Right kidney (tissue), 9 donors: ENCODE measurements at places on chromosomes 5 and 9.

DNA sequence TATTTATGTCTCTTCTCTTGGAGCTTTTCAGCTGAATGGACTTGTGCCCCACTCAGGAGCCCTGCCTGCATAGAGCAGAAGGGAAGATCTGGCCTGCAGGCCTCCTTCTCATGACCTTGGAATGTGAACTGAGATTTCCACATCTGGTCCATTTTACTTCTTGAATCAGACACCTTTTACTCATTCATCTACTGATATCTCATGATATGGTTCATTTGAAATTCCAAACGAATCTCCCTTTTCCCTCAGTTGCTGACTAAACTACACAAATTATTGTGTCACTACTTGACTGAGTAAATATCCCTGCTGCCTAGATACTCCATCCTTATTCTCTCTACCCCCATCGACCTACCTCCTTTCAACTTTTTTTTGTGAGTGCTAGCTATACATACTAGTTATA lies 138.7 kb downstream of the PLCXD3 start:
- no peak for DNase-seq

DNA sequence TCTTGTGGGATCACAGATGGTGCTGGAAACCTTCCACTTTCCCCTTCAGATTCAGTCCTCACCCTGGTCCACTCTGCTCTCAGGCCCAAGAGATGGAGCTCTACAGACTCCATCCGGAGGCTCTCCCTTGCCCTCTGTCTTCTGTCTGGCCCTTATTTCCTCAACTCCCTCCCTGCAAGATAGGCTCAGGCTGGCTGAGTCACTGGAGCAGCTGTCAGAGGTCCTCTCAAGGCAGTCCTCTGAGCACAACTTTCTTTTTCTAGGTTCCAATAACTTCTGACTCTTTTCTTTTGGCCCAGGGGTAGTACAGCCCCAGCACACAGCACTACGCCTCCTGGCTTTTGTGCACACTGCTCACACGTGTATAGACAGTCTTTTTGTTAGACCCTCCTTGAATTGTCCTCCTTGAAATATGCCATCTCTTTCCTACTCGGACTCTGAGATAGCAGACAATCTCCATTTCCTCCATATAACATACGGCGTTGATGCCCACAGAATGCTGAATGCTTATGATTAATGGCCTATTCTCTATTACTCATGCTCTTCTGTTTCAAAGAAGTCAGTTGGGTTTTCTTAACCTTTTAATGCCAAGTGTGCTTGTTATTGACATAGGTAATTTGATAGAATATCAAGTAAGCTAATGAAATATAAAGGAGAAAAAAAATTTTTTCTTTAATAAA lies 193.1 kb downstream of the SLC12A2 start:
- no peak for DNase-seq

DNA sequence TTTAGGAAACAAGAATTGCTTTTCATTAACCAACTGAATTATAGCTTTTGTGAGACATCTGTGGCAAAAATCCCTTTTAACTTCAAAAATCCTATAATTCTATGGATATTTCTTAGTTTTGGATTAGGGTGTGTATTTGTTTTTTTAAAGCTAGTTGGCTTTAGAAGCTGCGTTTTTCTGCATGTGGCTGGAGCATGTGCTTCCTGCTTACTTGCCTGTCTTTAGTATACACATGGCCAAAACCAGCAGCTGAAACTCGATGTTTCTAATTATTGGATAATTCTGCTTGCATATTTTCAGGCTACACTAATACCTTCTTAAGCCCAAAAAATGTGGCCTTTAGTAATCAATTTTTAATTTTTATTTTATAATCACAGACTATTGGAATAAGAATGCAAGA lies 8.9 kb downstream of the RECK start:
- DNase-seq: no peak

DNA sequence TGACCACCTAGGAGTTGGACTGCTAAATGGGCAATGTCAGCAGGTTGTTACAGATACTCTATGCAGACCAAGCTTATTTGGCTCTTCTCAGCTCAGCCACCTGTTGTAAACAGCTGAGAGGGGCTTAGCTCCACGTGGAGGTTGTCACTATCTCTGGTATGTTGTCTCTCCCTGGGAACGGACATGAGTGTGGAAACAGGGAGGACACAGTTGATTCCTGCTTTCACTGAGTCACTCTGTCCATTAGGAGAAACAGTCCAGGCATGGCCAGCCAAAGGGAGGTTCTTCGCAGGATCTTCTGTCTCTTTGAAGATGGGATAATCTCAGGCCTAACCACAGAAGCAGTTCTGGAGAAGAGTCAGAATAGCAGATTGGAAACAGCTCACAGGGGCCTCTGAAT lies 121.2 kb downstream of the PALM2AKAP2 start:
- DNase-seq: no peak

DNA sequence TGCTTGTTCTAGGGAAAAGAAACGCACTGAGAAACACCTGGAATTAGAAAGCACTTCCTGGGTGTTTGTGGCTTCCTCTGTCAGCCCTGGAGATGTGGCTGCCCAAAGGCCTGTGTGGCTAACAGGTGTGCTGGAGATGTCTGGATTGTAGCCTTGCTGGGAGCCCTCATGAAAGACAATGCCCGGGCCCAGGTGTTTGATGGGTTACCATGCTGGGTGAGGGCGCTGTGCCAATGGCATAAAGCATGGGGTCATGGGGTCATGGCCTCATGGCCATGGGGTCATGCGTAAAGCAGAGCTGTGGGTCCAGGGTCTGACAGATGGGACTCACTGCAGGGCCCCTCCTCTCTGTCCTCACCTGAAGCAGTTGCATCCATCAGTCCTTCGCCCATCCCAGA lies 21.6 kb downstream of the ANKRD33B start:
- no peak for DNase-seq

DNA sequence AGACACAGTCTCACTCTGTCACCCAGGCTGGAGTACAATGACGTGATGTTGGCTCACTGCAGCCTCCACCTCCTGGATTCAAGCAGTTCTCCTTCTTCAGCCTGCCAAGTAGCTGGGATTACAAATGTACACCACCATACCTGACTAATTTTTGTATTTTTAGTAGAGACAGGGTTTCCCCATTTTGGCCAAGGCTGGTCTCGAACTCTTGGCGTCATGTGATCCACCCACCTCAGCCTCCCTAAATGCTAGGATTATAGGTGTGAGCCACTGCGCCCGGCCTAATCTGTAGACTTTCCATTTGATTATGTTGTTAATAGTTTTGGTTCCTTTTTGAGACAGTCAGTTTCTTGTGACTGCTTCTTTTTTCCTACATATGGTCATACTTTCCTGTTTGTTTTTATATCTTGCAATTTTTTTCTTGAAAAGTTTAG lies 31.0 kb downstream of the MTREX start:
- no peak for DNase-seq

DNA sequence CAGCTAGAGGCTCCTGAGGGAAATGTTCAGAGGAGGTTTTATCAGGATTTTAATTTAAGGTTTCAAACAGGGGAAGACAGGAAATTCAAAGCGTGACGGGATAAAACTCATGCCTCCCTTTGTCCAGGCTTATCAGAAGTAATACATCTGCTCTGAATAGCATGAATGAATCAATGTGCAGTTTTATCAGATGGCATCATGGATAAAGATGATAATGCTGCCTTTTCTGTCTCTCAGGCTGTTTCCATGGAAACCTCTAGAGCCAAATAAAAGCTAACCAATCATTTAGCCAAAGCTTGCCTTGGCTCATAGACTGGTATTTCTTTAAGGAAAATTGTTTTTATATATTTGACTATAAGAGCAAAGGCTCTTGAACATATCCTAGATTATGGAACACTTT lies 16.4 kb downstream of the MFAP3 start:
- DNase-seq: no peak

DNA sequence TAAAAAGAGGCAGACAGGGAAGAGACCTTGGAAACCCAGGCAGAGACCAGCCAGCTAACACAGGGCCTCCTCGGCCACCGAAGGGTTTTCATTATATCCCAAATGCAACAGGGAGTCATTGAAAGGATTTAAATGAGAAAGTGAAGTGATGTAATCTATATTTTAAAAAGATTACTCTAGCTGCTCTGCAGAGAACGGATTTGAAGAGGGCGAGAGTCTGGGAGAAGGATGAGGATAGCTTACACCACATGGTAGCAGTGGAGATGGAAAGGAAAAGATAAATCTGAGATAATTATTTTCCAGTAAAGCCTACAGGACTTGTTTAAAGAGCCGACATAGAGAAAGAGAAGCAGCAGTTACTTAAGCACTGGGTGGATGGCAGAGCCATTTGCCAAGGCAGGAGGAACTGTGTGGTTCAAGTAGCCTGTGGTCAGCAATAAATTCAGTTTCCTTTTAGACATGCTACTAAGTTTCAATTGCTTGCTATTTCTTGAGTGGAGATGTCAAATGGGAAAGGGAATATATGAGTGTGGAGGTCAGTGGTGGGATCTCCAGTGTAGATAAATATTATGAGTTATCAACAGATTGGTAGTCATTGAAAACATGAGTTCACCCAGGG lies 9.3 kb downstream of the FBN2 start:
- no peak for DNase-seq

DNA sequence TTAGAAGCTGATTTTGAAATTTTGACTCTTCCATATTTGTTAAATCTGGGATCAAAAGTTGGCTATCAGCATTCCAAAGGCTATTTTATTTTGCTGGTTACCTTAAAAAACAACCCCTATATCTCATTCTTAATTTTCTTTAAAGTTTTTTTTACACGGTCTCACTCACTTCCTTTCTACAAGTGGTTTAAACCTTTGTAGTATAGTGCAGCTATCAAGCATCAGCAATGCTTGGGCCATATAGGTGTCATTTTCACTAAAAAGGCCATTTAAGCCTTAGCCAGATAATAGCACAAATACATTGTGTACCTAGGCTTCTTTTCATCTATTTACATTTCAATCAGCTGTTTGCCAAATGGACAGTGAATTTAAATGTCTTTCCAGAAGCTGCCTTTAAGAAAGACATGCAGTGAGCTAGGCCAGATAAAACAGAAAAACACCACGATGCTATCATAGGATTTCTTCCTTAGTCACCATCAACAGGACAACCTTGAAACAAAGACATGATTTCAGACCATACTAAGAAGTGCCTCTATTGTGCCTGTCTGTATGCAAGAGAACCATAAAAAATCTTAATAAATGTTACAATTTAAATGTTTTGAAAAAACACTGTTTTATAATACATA lies 104.2 kb downstream of the RAPGEF6 start:
- DNase-seq: no peak

GRCh38 chr5:79297661-79298060 lies 61.7 kb downstream of the JMY start:
- DNase-seq: no peak

DNA sequence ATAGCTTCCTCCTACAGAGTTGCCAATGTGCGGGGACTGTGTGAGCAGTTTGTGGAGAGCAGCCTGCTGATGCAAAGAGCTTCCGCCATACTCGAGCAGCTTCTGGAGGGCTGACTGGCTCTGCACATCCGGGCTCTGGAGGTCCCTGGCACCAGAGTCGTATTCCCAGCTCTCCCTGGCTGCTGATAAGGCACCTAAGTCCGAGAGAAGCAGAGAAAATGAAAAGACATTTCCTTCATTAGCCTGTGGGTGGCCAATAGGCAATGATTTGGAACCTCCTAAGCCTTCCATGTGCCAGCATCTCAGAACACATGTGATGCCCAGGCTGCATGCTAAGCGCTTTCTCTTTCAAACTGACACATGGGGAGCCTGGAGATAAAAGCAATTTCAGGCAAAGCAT lies 94.3 kb downstream of the TSSK1B start:
- DNase-seq: no peak

DNA sequence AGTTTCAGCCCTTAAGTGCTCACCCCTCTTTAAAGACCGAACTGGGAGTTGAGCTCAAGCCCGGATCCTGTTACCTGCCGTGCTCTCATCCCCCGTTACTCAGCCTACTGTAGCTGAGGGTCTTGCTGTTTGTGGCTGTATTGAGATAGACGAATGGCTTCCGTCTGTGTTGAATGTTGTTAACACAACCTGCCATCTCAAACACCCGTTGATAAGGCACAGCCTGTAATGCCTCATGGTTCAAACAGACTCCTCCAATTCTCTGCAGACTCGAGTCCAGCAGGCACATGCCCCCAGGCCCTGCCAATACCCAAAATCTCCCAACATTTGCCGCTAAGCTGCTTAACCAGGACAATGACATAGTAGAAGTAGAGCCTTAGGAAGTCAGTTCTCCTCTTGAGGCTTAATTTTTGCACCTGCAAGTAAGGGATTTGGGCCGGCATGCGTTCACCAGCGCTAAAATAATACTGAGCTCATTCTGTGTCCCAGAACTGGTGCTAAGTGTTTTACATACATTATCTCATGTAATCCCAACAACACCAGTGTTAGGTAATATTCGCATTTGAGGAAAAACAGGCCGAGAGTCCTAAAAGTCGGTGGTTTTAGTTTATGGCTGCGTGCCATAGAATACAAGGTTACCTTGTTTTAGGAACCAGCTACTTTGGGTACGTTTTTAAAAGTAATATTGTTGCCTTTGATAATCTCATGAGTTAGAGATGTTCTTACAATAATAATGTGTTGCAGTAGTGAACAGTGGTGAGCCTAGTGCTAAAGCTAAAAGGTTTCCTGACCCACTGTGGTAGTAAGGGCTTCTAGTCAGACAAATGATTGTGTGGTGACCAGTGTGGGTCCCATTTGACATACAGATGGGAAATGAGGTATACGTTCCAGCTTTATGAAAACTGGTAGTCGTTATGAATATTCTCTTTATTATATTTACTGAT lies 1.5 kb upstream of the RFX3 start:
- DNase-seq: no peak

DNA sequence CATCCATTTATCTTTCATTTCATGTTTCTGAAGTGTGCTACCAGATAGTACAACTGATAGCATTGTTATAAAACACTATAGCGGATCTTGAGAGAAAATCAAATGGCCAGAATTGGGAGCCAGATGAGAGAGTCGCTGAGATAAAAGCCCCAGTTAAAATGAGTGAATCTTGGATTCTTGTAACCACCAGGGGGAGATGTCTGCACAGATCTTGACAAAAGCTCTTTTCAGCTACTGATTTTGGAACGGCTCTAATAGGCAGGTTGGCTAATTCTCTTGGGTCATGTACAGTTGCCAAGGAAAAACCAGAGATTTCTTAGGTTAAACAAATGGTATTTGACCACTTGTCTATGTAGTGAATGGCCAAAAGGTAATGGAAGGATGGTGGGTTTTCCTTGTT lies 21.7 kb downstream of the F2RL2 start:
- peak; percentile 27 for DNase-seq

DNA sequence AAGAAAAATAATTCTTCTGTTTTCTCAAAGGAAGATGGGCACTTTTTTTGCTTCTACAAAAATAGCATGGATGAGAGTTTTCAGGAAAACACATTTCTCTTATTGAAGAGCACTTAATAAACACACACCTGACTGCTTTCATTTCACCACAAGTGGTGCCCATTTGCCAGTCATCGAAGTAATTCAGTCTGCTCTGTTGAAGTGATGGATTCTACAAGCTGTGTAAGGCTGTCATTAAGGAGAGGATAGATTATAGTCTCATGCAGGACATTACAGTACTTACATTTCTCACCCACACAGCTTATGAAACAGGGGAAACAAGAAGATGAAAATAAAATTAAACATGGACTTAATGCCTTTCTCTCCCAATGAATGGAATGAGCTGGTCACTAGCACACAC lies 165.2 kb downstream of the NR2F1-AS1 start:
- no peak for DNase-seq
